ENCODE measurements at places on chromosomes 4 and X.

DNA sequence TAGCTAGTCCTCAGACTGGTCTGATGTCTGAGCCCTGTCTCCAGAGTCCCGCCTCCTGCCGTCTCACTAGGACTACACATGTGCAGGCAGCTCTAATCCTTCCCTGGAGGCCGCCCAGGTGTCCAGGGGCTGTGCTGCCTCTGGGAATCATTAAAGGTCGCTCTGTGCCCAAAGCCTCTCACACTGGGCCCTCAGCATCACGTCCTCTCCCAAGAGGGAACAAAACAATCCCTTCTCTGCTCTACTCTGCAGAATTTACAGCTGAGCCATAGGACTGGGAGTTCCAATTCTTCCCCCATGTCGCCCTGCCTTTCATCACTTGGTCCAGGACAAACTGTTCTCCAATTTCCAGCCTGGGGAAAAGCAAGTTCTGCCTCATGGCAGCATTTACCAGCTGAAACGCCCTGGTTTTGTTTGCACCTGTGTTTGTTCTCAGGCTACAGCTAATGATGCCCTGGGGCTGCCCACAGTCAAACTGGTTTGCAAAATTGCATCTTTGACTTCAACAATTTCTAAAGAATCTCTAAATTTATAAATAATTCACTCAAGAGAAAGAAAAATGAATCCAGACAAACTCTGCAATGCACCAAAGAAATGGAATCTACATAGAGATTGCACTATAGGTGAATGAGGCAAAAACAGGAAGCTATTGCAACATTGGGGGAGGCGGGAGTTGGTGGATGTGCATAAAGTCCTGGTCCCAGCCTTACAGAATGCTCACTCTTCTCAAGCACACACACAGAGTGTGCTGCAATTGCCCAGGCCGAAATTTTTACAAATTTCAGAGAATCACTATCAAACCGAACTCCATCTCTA lies 7.2 kb upstream of the MRFAP1 start:
- DNase-seq, result no peak

GRCh38 chrX:48934581-48935300 lies 15.9 kb upstream of the PIM2 start:
- no peak for DNase-seq

DNA sequence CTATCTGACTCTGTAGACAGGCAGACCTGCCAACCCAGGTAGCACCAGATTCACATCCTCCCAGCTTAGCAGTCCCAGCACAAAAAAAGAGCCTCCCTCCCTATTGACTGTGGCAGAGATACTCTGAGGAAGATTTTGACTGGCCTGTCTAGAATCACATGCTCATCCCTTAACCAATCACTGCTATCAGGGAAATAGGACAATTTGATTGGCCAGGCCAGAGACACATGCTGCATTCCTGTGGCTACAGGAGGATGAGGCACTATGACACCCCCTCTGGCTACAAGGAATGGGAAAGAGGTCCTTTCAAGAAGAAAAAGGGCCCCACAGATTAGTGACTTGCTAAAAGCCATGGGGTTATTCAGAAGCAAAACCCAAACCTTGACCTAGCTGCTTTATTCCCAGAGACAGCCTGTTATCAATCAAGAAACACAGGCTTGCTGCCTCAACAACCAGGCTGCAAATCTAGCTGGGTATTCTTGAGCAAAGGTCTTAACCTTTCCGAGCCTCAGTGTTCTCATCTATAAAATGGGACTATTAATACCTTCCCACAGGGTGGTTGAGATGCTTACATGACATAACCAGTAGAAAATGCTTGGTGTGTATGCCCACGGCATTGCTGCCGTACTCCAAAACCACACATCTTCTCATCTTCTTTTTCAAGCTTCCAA lies 147.6 kb downstream of the BCOR start:
- DNase-seq, result no peak

GRCh38 chr4:76201276-76201675 lies 12.3 kb downstream of the SCARB2 start:
- no peak for DNase-seq
